ENCODE measurements at places on chromosomes 4 and X.

GRCh38 chrX:154382483-154383069 is 3.5 kb downstream of the EMD start:
- no peak for DNase-seq

DNA sequence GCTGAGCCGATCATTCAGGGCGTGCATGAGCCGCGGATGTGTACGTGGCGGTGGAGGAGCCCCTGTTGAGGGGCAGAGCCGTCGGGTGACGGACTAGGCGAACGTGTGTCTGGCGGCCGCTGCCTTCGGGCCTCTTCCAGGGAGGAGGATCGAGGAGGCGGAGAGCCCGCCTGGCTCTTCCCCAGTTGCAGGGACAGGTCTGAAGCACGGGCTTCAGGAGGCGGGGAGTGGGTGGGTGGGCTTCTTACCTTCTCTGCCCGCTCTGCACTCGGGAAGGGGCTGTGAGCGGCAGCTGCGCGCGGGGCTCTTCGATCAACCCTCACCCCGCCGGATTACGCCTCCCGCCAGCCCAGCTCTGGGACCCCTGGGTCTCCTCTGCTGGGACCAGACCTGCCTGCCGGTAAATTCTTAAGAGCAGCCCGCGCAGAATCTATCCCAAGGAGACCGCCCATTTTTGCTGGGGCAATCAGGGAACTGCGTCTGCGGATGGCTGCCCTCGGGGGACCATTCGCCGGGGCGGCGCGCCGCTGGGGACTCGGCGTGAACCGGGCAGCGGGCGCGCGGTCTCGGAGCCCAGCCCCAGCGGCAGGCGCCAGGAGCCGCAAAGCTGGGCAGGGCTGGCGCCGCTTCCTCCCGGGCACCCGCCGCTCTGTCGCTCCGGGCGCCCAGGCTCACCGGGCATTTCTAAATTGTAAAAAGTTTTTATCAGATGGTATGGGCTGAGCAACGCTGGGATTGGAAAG is 4.9 kb downstream of the PLAC8 start:
- peak; percentile 67 for DNase-seq

GRCh38 chr4:39976945-39977488 is 694 bp downstream of the PDS5A start:
- DNase-seq, result peak; percentile 71

DNA sequence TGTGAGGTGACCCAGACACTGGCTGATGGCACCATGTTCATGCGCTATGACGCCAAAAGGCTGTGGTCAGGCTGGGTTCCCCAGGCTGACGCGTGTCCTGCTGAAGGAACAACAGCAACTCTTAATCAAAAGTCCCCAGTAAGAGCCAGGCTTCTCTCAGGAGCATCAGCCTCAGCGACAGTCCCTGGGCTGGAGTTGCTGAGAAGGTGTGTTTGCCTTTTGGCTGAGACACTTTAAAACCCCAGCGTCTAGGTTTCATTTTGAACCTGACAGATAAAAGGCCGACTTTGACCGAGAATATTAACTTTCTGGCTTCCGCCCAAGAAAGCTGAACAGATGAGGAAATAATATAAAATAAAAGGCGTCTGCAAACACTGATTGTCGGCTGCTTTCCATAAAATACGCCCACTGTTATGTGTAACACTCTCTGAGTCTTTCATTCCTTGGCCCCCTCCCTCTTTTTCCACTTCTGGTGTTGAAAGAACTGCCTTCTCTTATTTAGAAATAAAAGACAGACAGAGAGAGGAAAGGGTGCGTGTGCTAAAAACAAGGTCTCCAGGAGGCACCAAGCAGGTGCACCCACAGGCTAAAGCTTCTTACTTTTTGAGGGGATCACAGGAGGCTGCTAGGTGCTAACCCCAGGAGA is 373.6 kb downstream of the MID1IP1 start:
- DNase-seq, result no peak

GRCh38 chr4:81905971-81906370 is 434.3 kb upstream of the RASGEF1B start:
- peak; percentile 26 for DNase-seq

DNA sequence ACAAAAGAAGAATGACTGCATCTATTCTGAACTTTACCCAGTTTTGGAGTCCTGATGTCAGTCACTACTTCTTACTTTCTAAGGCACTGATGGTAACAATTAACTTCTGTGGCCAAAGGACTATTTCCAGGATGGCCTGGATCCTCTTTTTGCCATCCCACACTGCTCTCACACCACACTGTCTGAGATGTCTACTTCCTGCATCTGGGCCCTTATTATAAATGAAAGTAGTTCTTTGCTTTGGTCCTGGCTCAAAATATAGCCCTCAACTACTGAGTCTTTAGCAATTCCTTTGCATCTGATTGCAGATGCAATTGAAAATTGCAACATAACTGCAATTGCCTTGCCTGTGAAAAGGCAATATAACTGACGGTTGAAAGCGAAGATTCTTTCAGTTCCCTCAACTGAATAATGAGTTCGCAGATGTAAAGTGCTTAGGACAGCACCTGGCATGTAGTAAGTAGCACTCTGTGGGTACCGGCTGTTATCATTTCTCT is 44.2 kb downstream of the COQ2 start:
- DNase-seq, result peak; percentile 38

DNA sequence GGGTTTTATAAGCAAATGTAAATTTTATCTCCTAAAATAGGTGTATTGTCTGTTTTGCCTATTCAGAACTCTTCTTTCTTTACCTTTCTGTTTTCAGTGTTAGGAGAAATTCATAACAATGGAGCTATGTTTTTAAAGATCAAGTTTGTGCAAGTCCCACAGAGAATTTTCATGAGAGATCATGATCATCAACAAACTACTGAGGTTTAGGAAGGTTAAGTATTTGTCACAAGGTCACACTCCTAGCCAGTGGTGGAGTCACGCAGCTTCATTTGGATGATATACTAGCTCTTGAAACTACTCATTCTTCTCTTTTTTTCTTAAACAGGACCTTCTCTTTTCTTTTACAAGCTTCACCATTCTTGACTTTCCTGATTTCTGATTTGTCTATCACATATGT is 892.6 kb upstream of the FRG1 start:
- no peak for DNase-seq

GRCh38 chr4:93870876-93871458 is 42.4 kb downstream of the ATOH1 start:
- no peak for DNase-seq

DNA sequence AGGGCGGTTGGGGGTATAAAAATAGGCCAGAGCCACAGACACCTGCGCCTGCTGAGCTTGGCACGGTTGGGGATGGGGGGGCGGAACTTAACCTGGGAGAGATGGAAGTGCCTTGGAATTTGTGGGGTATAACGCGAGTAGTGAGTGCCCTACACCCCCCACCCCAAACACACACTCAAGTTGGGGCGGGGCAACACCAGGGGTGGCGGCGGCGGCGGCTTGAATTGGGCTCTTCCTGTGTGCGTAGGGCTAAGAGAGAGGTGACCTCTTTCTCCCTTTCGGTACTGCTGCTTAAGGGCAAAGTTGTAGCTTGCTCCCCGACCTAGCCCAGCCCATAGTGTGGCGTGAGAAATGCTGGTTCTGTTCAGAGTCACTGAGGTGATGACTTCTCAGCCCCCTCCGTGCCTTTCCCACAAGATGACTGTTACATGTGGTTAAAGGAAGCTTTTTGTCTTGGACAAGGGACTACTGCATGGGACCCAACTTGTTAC is 839 bp downstream of the STK26 start:
- DNase-seq, result peak; percentile 25

GRCh38 chr4:142404191-142404611 is 441.9 kb downstream of the INPP4B start:
- no peak for DNase-seq

DNA sequence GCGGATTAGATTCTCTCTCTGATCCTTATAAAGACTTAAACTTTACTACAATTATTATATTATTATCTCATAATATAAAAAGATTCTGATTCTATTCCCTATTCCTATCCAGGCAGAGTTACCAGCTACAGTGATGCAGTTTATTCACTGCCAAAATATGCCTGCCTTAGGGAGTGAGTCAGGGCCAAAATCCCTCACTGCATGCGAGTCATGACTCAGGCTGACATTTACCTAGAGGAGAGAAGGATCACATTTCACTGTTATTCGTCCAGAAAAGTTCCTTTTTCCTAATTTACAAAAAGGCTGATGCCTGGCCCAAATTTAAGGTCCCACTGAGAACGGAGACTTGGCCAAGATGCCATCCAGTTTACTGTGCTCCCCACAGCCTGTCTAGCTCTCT is 168.5 kb upstream of the LDB2 start:
- DNase-seq, result no peak

- no peak for DNase-seq
Measured at GRCh38 chr4:152077582-152077981, 316.8 kb upstream of the GATB start.

- no peak for DNase-seq
Measured at GRCh38 chr4:75973766-75974165, 17.0 kb downstream of the SDAD1 start.

- no peak for DNase-seq
Measured at GRCh38 chr4:144289667-144290428, 149.3 kb upstream of the GYPA start.

DNA sequence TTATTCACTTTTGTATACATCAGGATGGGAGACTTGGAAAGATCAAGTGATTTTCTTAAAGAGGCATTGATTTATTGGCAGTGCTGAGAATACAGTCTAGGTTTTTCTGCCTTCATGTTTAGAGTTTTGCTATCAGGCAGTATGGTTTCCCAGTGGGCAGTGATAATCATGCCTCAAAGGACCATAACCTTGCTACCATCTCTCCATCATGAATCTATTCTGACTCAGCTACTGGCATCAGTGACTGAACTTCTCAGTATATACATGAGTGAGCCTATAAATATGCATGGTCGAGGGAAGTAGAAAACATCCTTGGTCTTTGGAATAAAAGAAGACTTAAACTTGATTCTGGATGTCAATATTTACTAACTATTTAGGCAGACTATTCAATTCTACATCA is 562.0 kb upstream of the AADAT start:
- DNase-seq, result no peak

DNA sequence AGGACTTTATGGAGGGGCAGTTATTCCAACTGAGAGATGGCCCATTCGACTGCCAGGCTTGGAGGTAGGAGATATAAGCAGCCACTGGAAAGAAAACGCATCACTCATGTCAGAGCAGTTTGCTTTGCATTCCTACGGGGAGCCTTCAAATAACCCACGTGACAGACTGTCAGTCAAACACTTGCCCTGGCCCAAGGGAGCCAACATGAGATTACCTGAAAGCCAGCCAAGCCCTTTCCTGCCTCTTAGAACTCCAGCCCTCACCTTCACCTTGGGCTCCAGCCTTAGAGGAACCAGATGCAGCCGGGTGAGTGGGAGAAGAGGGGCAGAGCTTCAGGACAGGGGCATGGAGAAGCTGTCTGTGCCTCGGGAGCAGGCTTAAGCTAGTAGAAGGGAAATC is 95.3 kb upstream of the CXCL13 start:
- DNase-seq, result no peak

DNA sequence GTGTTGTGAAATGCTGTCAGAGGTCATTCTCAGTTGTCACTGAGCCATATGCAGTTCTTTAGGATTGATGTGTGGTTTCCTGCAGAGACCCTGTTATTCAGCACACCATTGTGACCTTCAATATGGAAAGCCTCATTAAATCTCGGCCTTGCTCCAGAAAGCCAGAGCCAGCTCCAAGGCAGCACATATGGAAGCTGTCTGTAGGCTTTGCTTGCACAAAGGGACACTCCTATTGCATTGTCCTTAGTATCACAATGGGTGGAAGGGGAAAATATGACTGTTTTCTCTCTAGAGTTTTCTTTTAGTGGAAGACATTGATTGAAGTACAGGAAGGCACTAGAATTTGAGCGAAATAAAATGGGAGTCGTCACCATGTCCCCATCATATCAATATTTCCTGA is 179.0 kb downstream of the CEP135 start:
- DNase-seq, result no peak

DNA sequence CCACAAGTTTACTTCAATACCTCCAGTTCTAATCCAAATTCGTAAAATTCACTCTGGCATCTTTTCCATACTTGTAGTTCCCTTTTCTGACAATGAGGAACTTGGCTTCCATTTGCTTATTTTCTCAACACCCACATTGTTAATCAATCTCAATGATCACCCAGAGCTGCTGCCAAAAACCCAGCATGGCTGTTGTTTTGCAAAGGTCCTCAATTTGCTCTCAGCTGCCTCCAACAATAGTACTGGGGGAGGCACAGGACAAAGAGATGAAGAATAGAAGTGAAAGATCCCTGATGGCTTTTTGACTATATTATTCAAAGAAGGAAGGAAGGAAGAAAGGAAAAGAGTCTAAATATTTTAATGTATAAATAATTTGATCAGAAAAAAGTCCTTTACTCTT is 847.8 kb downstream of the RAPGEF2 start:
- no peak for DNase-seq

DNA sequence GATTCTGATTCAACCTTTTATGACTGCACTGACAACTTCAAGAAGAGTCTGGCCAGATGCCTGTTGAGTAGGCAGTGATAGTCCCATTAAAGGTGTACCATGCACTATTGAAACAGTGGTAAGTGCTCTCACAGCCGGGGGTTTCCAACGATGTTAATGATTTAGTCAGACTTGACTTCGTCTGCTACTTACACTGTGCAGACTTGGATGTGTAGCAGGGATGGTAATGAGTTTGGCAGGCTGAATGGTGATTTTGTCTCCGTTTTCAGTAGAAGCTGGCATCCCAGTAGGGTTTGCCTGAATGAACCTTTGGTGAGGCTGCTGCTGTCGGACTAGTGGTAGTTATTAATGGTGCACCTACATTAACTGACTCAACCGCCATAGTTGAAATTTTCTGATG is 52.0 kb upstream of the TMSB15B start:
- no peak for DNase-seq

- DNase-seq, result no peak
Measured at GRCh38 chrX:133749951-133750350, 235.4 kb downstream of the GPC3 start.

DNA sequence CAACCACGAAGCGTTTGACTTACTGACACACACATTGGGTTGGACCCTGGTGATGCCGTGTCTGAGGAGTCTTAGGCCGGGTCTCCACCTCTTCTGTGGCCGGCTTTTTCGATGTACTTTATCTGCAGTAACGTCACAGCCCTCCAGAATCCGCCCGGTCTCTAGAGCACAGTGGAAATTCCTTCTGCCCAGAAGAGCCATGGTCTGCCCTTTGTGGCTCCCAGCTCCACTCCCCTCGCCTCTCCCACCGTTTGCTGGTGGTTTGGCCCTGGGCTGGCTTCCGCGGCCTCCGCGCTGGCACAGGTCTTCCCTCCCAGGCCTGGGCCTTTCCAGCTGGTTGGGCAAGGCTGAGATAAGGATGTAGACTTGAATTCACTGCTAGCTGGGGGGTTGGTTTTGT is 4.3 kb downstream of the MAEA start:
- DNase-seq, result peak; percentile 13
